ENCODE measurements at places on chromosomes 7 and 10.

- no peak for DNase-seq
Observed at GRCh38 chr10:22719406-22720042, 5.1 kb upstream of the PIP4K2A start.

DNA sequence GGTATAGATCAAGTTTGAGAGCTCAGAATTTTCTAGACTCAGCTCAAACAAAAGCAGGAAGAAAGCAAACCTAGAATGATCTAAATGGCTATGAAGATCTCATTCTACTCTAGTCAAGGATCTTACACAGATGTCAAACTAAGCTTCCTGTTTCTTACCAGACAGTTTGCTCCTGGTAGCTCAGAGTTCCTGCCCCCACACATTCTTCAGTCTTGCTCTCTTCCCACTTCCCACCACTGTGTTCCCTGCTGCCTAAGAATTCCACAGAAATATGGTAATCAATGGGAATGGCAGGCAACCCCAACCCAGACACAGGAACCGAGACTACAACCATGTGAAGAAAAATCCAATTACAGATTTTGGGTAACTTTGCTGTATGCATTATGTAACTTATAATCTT, 133.4 kb upstream of the PTN start:
- no peak for DNase-seq

DNA sequence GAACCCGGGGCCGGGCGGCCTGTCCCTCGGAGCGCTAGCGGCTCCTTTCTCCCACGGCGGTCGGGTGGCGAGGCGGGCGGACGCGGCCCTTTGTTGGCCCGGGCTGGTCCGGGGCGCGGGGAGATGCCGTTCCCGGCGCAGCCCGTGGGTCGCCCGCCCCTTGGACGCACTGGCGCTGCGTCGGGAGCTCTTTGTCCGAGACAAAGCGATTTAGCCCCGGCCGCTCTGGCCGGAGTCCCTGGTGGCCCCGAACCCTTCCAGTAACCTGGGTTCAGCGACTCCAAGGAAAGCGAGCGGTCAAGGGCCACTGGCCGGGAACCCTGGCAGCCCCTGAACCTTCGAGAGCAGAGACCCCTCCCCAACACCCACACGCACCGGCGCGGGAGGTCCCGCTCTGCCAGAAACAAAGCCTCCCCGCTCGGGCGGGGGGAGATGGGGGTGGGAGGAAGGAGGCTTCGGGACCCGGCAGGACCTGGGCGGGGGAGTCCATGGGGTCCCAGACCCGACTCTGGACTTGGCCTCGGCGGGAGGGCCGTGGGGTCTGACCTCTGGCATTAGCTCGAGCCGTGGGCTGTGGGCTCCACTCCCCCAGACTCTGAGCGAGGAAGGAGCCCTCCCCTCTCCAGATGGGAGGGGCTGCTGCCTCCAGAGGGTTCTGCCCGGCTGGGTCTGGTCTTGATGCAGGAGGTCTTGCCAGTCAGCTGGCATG, 836 bp downstream of the DPYSL4 start:
- DNase-seq = no peak

DNA sequence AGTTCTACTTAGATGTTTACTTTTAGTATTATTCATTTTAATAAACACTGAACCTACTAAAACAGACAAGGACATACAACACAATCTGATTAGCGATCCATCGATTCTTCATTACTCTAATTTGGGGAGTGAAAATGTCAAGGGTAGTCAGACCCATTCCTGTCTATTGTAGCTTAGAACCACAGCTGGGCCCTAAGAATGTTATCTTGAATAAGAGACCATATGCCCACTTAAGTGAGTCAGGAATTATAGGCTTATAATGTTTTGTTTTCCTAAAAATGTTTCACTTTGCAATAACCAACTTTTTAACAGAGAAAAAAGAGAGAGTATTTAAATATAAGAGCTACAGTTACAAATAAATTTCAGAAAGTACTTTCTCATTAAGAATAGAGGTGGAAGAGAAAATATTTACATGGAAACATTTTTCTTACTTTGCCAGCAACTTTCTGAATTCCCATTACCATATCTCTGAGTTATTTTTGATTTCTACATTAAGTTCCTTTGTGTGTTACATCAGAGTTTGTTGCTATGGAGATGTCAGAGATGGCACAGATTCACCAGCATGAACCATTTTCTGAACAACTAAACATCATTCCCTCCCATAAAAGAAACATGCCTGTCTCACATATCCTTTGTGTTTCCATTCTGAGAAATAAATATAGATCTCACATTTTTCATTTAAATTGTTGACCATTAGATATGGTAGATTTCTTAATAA, 75.4 kb upstream of the SLC13A1 start:
- no peak for DNase-seq

GRCh38 chr7:103870664-103871063, 118.8 kb downstream of the RELN start:
- DNase-seq = no peak

GRCh38 chr7:34425194-34425593, 232.8 kb upstream of the NPSR1 start:
- DNase-seq = no peak

- no peak for DNase-seq
Observed at GRCh38 chr10:86090807-86091206, 275.8 kb downstream of the GRID1 start.

All from Caki2 (cell line).